Stimulated activated CD4-positive, alpha-beta T cell treated with anti-CD3 and anti-CD28 coated beads, Interleukin-1b, Interleukin-23, amount 100 ng/mL, for 1 hour (primary cell): ENCODE measurements at places on chromosomes 5 and 9.

GRCh38 chr5:9713356-9713755 lies 83.2 kb upstream of the TAS2R1 start:
- DNase-seq = no peak

- DNase-seq = no peak
Observed at GRCh38 chr5:124920909-124921666, 174.6 kb upstream of the ZNF608 start.

GRCh38 chr9:104871961-104872527 lies 55.9 kb downstream of the ABCA1 start:
- DNase-seq = no peak

GRCh38 chr9:14866200-14866749 lies 44.0 kb downstream of the FREM1 start:
- DNase-seq = no peak

GRCh38 chr5:162466011-162466410 lies 398.4 kb downstream of the GABRG2 start:
- no peak for DNase-seq

DNA sequence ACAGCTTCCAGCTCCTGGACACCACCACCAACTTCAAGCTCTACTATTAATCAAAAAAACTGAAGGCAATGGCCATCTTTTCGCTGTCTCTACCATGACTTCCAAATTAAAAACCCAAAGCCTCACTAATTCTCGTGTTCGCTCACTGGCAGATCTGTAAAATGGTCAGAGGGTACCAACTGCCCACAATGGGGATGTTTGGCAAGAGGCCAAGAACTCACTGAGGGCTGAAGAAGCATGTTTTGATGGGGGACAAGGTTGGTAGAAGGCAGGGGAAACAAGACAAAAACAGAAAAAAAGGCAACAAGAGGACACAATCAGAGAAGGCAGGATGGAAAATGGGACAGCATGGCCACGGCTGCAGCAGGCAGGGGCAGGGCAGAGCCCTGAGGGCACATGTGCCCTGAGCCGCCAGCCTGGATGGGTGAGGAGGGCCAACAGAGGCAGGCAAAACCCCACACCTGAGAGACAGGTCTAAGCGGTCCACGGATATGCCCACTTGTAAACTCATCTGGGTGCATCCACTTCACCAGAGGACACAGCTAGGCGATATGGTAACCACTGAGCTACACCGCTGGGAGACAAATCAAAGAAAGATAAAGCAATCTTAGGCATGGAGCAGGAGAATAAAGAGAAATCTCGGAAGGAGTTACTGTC lies 50.3 kb downstream of the PFDN1 start:
- no peak for DNase-seq

DNA sequence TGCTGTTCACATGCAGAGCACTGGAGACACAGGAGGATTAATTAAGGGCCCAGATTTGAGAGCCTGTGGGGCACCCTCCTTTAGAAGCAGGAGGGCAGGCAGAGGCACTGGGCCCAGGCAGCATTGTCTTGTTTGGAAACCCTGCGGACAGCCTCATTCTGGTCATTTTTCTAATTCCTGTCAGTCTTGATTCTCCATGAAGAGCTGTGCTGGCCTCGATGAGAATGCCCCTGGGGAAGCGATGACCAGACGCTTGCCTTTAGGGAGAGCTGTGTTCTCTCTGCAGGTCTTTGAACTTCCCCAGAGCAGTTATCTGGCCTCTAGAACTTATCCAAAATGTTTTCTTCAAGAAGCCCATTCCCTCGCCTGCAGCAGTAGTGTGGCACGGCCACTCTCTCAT lies 117.8 kb upstream of the PTCH1 start:
- DNase-seq = no peak

- DNase-seq = no peak
Observed at GRCh38 chr9:911005-911404, 65.5 kb upstream of the DMRT3 start.

DNA sequence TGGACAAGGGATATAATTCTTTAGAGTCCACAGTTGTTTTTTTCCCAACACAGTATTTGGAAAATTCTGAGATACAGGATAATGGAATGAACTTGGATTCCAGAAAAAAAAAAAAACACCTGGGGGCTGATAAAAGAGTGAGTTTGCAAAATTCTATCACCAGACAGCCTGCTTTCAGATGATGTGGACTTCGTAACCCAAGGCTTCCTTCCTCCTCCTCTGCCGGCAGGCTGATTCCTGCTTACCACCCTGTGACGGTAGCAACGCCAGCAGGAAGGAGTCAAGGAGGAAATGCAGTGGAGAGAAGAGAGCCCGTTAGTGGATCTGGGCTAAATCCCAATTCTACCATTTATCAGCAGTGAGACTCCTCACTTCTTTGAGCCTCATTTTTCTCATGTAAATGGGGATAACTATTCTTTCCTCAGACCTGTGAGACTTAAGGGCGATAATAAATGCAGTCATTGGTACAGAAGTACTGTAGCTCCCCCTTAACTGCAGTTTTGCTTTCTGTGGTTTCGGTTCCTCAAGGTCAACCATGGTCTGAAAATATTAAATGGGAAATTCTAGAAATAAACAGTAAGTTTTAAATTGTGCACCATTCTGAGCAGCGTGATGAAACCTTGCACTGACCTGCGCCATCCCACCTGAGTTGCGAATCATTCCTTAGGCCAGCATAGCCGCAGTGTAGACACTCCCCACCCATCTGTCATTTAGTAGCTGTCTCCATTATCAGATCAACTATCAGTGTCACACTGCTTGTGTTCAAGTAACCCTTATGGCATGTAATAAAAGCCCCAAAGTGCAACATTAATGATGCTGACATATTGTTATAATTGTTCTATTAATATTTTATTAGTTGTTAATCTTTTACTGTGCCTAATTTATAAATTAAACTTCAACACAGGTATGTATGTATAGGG lies 71.4 kb downstream of the DCP2 start:
- no peak for DNase-seq

DNA sequence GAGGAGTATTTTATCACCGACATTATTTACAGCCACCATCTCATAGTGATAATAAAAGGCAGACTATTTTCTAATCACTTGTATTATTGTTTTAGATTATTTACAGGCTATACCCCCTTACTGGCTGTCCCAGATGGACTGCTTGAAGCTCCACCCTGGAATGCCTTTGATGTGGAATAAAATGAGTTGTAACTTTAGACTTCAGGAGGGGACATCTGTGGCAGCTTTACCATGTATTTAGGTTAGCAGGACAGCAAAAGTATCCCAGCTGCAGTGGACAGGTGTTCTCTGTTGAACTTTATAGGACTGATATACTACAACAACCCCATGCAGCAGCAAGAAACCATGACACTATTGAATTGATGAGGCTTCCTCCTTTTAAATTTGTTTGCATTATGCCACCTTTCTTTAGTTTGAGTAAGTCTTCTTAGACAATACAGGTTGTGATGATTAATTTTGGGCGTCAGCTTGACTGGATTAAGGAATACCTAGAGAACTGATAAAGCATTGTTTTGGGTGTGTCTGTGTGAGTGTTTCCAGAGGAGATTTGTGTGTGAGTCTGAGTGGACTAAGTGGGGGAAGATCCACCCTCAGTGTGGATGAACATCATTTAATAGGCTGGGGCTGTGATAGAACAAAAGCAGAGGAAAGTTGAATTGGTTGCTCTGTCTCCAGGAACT lies 29.2 kb upstream of the C9orf57 start:
- DNase-seq = no peak

DNA sequence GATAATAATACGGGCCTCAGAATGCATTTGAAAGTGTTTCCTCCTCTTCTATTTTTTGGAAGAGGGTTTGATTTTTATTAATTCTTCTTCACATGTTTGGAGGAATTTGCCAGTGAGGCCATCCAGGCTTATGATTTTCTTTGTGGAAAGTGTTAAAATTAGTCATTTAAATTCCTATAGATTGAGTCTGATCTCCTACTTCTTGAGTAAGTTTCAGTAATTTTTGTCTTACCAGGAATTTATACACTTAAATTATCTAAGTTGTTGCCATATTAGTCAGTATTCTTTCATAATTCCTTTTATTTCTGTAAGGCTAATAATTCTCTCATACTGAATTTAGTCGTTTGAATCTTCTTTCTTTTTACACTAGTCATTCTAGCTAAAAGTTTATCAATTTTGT lies 25.2 kb upstream of the HAPLN1 start:
- DNase-seq = no peak

- no peak for DNase-seq
Observed at GRCh38 chr5:4737868-4738267, 402.3 kb upstream of the ADAMTS16 start.

- DNase-seq = no peak
Observed at GRCh38 chr5:1208743-1209488, 7.5 kb downstream of the SLC6A19 start.

DNA sequence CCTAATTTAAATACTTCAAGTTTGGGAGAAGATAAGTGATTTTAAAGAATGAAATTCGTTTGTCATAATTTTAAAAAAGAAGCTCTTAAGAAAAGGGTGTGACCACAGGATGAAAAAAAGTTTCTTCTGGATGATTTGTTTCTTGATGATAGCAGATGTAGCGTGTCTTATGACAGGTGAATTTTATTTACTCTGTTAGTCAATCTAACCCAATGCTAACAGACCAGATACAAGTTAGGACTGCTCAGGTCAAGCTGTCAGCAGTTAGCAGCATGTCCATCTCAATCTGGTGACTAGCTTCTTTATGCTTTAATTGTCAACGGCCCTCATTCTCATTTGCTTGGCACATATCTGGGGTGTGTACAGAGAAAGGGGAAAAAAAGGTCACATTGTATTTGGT lies 456.0 kb downstream of the BNC2 start:
- no peak for DNase-seq

DNA sequence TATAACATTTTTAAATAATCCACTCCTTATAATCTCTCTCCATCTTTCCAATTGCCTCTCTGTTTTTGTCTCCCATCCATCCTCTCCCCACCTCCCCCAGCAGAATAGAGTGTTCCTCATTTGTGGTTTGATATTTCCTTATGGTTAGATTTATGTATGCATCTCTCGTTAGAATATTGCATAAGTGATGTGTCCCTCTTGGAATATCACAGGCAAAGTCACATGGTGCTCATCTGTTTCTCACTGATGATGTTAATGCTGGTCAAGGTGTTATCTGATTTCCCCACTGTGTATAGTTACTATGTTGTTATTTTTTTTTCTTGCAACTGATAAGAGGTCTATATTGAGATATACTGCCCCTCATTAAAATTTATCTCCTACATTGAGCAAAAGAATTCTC lies 3.1 kb upstream of the LRRC70 start:
- DNase-seq = no peak

GRCh38 chr5:134093351-134093750 lies 21.1 kb upstream of the TCF7 start:
- no peak for DNase-seq

DNA sequence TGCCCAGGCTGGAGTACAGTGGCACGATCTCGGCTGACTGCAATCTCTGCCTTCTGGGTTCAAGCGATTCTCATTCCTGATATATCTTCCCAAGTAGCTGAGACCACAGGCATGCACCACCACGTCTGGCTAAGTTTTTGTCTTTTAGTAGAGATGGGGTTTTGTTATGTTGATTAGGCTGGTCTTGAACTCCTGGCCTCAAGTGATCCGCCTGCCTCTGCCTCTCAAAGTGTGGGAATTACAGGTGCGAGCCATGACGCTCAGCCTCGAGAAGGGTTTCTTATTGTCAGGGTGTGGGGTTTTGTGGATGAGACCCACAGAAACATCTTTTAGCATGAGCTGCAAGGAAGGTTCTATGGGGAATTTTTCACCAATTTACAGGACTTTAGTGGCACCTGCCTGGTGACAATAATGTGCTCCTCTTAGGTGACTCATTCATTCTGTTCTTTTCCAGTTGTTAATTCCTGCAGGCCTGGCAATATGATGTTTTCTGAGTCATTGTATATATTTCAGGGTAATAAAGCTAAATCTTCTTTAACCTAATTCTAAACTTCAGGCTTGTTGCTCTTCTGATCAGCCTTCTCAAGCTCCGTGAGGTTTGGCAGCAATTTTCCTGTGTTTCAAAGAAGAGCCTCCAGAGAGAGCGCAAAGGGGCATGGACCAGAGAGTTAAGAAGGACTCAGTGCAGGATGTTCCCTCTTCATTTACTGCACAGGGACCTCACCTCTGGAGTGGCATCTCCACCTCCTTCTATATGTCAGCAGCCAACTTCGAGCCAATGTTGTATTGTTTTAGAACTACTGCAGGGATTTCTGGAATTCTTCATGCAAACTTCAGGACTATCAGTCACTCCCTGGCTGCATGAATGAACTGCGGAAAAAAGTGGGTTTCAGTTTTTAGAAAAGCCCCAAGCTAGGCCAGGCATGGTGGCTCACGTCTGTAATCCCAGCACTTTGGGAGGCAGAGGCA lies 77.8 kb upstream of the ZNF618 start:
- no peak for DNase-seq

GRCh38 chr9:4238522-4238921 lies 61.3 kb downstream of the GLIS3 start:
- DNase-seq = no peak

DNA sequence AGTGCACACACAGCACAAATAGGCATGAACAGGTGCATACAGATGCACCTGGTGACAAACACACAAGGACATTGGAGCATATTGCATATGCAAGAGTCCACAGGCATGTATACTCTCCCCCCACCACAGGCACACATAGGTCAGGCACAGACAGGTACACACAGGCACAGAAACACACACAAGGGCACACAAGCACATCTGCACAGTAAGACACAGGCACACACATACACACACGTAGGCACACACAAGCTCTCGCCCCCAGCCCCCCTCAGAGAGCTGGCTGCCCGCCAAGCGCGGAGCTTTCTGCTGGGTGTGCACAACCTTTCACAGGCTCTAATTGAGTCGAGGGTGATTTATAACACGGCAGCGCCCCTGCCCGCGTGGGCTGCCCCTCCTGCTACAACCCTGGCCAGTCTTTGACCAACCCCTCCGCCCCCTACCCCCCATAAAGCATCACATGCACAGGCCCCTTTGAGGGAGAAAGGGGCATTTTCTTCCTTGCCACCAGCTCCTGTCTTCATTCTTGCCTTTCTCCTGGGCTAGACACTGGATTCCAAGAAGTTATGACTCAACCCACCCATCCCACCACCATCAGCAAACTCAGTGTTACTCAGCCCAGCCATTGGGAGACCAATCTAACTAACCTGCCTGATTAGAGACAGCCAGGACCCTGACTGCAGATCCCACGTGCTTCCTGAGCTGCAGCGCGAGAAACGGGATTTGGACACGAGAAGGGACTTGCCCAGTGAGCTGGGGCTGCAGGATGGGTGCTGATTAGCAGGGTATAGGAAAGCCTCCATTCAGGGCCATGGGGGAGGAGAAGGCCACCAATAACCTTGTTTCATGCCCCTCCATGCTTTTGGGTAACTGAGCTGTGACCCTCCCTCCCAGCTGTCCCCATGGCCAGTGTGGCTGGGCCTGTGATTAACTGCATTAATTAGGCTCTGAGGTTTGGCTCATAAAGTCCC lies 42.8 kb upstream of the PSD2 start:
- DNase-seq = no peak

GRCh38 chr9:20333991-20334390 lies 288.3 kb downstream of the MLLT3 start:
- DNase-seq = no peak

DNA sequence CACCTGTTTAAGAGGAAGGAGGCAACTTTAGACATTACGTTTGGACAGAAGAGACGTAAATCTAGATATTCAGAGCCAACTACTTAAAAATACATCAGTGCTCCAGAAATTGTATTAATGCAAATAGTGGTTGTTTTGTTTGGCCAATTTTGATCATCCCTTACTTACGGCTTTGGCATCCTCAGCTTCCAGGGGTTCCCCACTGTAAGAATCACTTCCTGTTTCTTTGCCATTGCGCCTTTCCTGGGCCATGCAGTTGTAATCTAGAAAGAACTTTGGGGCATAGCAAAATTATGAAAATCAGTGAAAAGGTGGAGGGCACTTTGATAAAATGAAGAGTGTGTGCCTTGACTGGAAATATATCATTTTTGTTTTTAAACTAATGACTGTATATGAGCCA lies 537.2 kb upstream of the TLE4 start:
- DNase-seq = no peak
